ENCODE measurements at places on chromosomes 3 and 15.

DNA sequence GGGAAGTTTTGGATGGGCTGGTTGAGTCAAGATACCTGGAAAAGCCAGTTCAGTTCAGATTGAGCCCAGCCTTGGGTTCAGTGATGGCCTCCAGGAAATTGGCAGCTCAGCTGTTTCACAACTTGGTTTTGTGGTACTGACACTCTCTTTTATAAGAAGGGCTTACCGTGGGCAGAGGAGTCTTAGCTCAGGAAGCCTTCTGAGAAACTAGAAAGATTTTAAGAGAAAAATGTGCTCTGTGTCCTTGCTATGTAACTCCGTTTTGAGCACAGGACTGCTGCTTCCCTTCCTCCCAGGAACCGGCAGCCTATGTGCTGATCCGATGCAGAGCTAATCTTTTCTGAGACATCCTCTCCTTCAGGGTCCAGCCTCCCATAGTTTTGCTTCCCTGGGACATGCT lies 46.6 kb upstream of the RASGRP1 start:
- no peak for DNase-seq

- DNase-seq, result no peak
Measured at GRCh38 chr15:66994927-66995656, 70.3 kb upstream of the SMAD3 start.

- DNase-seq, result no peak
Measured at GRCh38 chr3:126135406-126136076, 44.8 kb downstream of the ALDH1L1 start.

DNA sequence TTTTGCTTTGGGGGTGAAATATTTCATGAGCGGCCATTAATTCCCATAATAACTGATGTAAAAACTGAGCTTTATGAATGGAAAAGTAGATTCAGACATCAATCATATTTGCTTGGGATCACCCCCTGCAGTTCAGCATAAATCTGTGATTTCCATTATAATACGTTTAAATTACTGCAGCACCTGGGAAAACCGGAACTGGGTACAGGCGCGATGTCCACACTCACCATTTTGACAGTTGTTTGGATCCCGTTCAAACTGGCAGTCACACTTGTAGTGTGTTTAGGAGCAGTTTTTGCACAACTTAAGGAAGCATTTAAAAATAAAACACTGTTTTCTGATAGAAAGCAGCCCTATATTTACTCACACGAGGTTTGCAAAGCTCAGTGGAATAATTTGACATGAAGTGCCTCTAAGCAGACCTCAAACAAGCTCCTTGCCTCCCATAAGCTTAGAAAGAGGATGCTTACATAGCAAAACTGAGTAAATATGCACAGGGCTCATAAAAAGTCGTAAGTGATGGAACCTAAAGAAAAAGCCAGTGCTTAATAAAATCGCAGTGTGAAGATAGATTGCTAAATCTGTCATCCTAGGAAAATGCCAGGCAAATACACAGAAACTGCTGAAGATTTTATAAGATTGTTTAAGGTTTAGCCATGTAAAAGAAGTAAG lies 377.6 kb downstream of the PTPRG start:
- DNase-seq, result no peak

GRCh38 chr3:156389449-156389950 lies 165.4 kb downstream of the SSR3 start:
- DNase-seq, result no peak

GRCh38 chr3:67324554-67324953 lies 326.4 kb downstream of the KBTBD8 start:
- no peak for DNase-seq

DNA sequence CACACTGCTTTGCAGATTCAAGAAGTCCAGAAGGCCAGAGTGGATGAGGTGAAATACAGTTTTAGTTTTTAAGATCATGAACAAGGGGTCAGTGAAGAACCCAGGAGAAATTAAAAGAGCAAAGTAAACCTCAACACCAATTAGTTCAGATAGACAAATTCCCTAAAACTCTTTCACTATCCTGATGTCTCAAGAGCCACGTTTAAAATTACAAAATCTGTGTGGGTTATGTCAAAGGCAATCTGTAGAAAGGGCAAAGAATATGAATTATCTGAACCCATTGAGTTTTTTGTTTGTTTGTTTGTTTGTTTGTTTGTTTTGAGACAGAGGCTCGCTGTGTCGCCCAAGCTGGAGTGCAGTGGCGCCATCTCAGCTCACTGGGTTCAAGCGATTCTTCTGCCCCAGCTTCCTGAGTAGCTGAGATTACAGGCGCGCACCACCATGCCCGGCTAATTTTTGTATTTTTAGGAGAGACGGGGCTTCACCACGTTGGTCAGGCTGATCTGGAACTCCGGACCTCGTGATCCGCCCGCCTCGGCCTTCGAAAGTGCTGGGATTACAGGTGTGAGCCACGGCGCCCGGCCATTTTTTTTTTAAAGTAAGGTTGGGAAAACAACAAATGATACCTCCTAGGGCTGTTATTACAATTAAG lies 32.1 kb upstream of the ST3GAL6 start:
- DNase-seq, result no peak

- DNase-seq, result no peak
Measured at GRCh38 chr3:45679805-45680204, 9.4 kb upstream of the SACM1L start.
